ENCODE measurements at places on chromosomes 4 and X. TPM values are rescaled to one million over a fixed set of nuclear protein-coding genes. Genes with fewer than 3 reads are reported as not detected.

Gene GRIA2
- 4.4 TPM for total RNA-seq

Gene FGD1
- total RNA-seq: 39.9 TPM

Gene ASB12
- total RNA-seq: 0.18 TPM

Gene UGT2B15
- 0.11 TPM for total RNA-seq

Gene FAM149A
- 13.6 TPM for total RNA-seq

Gene PYURF
- total RNA-seq: 58.9 TPM

GRCh38 chr4:186727169-186727976 is 3.7 kb upstream of the FAT1 start:
- peak overlapping the region; percentile 85 for H3K4me3 ChIP-seq
- H3K27me3 ChIP-seq: no peaks in the 10 kb centered on the region
- peaks cover 17% of the 10 kb centered on the region for H3K4me1 ChIP-seq
- no peak for DNase-seq
- H3K36me3 ChIP-seq: no peaks in the 10 kb centered on the region

GRCh38 chr4:82562564-82562854 is 721 bp upstream of the TMEM150C start:
- H3K36me3 ChIP-seq: no peaks in the 10 kb centered on the region
- H3K27ac ChIP-seq: no peak overlapping the region
- H3K4me1 ChIP-seq: peaks cover 14% of the 10 kb centered on the region

- peaks cover 27% of the 10 kb centered on the region for H3K36me3 ChIP-seq
- peak overlapping the region; percentile 19 for H3K27ac ChIP-seq
- H3K4me1 ChIP-seq: peaks cover 42% of the 10 kb centered on the region
- no peaks in the 10 kb centered on the region for H3K27me3 ChIP-seq
- no peak for DNase-seq
- H3K4me3 ChIP-seq: no peak overlapping the region
Observed at GRCh38 chr4:140704964-140705363, 51.2 kb downstream of the TBC1D9 start.

- H3K4me1 ChIP-seq: peaks cover 9% of the 10 kb centered on the region
- H3K27me3 ChIP-seq: no peaks in the 10 kb centered on the region
- H3K4me3 ChIP-seq: no peak overlapping the region
- DNase-seq: no peak
- H3K27ac ChIP-seq: no peak overlapping the region
Observed at GRCh38 chr4:33722254-33722653, 2522.1 kb downstream of the ARAP2 start.

GRCh38 chr4:114036426-114036825 is 57.0 kb upstream of the ARSJ start:
- H3K36me3 ChIP-seq: no peaks in the 10 kb centered on the region
- no peaks in the 10 kb centered on the region for H3K27me3 ChIP-seq
- no peak for DNase-seq
- H3K4me1 ChIP-seq: peaks cover 5% of the 10 kb centered on the region
- no peak overlapping the region for H3K4me3 ChIP-seq

- H3K27me3 ChIP-seq: no peaks in the 10 kb centered on the region
- no peak for DNase-seq
- no peak overlapping the region for H3K4me3 ChIP-seq
- no peaks in the 10 kb centered on the region for H3K4me1 ChIP-seq
- no peaks in the 10 kb centered on the region for H3K36me3 ChIP-seq
- no peak overlapping the region for H3K27ac ChIP-seq
Observed at GRCh38 chrX:30592831-30593230, 15.3 kb upstream of the TASL start.

- DNase-seq: no peak
- H3K4me3 ChIP-seq: no peak overlapping the region
- no peaks in the 10 kb centered on the region for H3K27me3 ChIP-seq
- peaks cover 38% of the 10 kb centered on the region for H3K4me1 ChIP-seq
- no peak overlapping the region for H3K27ac ChIP-seq
Observed at GRCh38 chr4:1770791-1771231, 22.3 kb upstream of the FGFR3 start.

- H3K27ac ChIP-seq: peak overlapping the region; percentile 81
- H3K4me1 ChIP-seq: peaks cover 2% of the 10 kb centered on the region
- DNase-seq: no peak
Observed at GRCh38 chrX:64976673-64977040, 407 bp upstream of the ZC4H2 start.

DNA sequence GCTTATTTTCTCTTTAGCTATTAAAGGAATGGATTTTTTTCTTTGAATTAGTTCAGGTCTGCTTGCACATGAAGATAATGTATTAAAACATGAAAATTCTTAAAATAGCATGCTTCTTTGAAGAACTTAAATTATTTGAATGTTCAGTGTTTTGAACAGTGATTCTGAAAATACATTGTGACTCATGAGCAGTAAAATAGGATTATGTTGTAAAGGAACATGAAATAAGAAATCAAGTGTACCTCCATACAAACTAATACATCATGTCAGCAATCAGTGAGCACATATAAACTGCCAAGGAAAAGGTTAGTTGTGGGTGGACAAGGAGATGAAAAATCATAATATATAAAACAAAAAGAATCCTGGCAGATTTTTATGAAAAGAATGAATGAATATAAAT is 66.1 kb downstream of the SNX25 start:
- no peak overlapping the region for H3K4me3 ChIP-seq
- peaks cover 16% of the 10 kb centered on the region for H3K4me1 ChIP-seq
- peaks cover 4% of the 10 kb centered on the region for H3K36me3 ChIP-seq
- H3K27me3 ChIP-seq: no peaks in the 10 kb centered on the region
- no peak overlapping the region for H3K27ac ChIP-seq

DNA sequence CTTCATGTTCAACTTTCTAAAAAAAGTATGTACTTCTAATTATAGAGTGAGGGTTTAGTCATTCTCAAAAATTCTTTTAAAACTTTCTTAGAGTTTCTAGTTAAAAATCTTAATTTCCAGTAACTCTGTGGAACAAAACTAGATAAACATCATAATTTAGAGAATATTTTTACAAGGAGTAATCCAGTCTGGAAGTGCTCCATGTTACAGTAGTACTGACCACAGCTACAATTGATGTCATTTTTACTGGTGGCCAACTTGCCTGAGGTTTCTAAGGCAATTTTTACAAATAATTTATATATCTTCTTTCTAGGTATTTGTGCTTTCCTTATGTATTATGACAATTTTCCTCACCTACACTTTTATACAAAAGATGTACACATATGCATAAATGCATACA is 490.4 kb downstream of the CENPC start:
- no peaks in the 10 kb centered on the region for H3K36me3 ChIP-seq
- no peak overlapping the region for H3K27ac ChIP-seq
- no peaks in the 10 kb centered on the region for H3K27me3 ChIP-seq
- H3K4me1 ChIP-seq: peaks cover 43% of the 10 kb centered on the region

DNA sequence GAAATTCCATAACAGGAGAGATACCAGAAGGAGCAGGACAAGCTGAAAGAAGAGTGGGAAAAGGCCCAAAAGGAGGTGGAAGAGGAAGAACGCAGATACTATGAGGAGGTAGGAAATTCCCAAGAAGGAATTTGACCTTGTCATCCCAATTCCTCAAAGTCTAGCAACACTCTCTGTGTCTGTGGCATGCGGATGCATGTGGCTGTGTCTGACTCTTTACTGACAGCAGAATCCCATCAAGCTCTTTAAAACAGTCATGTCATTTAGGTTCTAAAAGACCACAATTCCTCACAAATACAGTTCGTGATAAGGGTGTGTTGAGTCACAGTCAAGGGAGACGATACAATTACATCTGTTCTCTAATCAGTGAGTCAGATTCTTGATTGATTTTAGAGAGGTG is 68.5 kb downstream of the PHOX2B start:
- no peak overlapping the region for H3K4me3 ChIP-seq
- no peak overlapping the region for H3K27ac ChIP-seq
- peaks cover 37% of the 10 kb centered on the region for H3K36me3 ChIP-seq
- H3K27me3 ChIP-seq: no peaks in the 10 kb centered on the region
- H3K4me1 ChIP-seq: peaks cover 2% of the 10 kb centered on the region

DNA sequence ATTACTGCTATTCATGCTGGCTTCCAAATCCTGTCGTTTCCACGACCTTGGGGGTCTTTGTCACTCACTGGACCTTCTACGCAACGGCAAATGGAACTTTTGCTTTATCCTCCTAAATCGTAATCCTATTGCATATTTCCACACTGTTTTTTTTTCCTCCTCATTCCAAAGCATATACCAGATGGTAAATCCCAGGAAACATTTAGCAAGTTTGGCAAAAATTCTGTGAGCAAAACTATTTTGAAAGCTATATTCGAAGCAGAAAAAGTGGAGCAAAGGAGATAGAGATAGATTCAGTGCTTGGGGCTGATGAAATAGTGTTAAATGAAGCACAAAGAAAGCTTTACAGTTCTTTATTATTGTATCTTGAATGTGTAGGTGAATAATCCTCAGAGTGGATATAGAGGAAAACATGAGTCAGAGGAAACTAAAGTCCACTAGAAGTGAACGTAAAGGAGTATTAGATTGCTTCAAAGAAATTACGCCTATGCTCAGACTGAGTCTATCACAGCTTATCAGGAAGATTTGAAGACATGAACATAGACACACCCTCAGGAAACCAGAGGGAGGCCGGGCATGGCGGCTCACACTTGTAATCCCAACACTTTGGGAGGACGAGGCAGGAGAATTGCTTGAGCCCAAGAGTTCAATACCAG is 50.2 kb upstream of the FAM9A start:
- no peak for DNase-seq
- H3K4me1 ChIP-seq: peaks cover 9% of the 10 kb centered on the region
- H3K27me3 ChIP-seq: no peaks in the 10 kb centered on the region
- no peak overlapping the region for H3K4me3 ChIP-seq
- H3K27ac ChIP-seq: no peak overlapping the region

DNA sequence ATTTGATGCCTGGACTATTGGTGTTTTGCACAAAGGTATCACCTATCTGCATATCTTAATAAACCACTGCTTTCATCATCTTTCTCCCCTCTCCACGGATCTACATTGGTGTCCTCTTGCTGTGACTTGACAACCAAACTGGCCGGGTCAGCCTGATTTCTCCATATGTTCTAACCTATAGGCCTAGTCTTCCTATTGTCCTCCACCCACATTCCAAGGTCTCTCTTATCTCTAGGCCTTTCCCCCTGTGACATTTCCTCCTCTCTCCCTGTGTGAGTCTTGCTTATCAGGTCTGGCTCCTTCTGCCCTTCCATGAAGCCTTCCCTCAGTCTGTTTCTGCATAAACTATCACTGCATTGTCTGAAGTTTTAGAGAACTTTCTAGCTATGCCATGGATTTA is 33.7 kb downstream of the ARHGAP24 start:
- H3K27me3 ChIP-seq: no peaks in the 10 kb centered on the region
- DNase-seq: no peak
- H3K27ac ChIP-seq: peak overlapping the region; percentile 9
- H3K4me1 ChIP-seq: peaks cover 16% of the 10 kb centered on the region
- peaks cover 9% of the 10 kb centered on the region for H3K36me3 ChIP-seq

DNA sequence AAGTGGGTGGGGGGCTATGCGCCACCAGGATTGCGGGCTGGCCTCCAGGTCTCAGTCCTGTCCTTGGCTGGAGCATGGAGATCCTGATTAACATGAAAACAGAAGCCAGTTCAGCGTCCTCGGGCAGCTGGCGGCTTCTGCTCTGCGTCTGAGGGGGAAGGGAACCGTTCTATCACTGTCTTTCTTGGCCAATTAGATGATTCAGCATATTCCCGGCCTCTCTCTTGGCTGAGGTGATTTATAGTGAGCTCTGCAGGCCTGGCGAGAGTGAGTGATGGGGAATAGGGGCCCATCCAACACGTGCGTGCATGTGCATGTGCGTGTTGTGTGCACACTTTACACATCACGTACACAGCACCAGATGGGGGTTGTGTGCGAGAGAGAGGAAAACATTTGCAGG is 145.8 kb upstream of the ATP6AP2 start:
- H3K4me1 ChIP-seq: peaks cover 12% of the 10 kb centered on the region
- H3K36me3 ChIP-seq: no peaks in the 10 kb centered on the region
- peak overlapping the region; percentile 39 for H3K4me3 ChIP-seq
- DNase-seq: no peak
- H3K27me3 ChIP-seq: no peaks in the 10 kb centered on the region

GRCh38 chr4:7694324-7694723 is 245.3 kb downstream of the AFAP1 start:
- H3K27ac ChIP-seq: no peak overlapping the region
- no peak for DNase-seq
- peaks cover 27% of the 10 kb centered on the region for H3K27me3 ChIP-seq
- no peak overlapping the region for H3K4me3 ChIP-seq

DNA sequence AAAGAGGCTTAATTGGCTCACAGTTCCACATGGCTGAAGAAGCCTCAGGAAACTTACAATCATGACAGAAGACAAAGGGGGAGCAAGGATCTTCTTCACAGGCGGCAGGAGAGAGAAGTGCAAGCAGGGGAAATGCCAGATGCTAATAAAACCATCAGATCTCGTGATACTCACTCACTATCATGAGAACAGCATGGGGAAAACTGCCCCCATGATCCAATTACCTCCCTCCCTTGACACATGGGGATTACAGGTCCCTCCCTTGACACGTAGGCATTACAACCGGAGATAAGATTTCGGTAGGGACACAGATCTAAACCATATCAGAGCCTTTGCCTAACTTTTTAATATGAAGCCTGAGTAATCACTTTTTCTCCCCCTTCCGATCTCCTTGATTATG is 43.7 kb upstream of the MAPK10 start:
- H3K4me1 ChIP-seq: peaks cover 12% of the 10 kb centered on the region
- H3K36me3 ChIP-seq: no peaks in the 10 kb centered on the region
- no peak overlapping the region for H3K4me3 ChIP-seq
- no peaks in the 10 kb centered on the region for H3K27me3 ChIP-seq
- no peak overlapping the region for H3K27ac ChIP-seq

- H3K4me1 ChIP-seq: peaks cover 3% of the 10 kb centered on the region
- DNase-seq: no peak
- no peak overlapping the region for H3K4me3 ChIP-seq
- no peaks in the 10 kb centered on the region for H3K27me3 ChIP-seq
- H3K36me3 ChIP-seq: peaks cover 28% of the 10 kb centered on the region
- no peak overlapping the region for H3K27ac ChIP-seq
Observed at GRCh38 chr4:182770259-182770995, 146.8 kb downstream of the DCTD start.

- H3K36me3 ChIP-seq: no peaks in the 10 kb centered on the region
- no peaks in the 10 kb centered on the region for H3K27me3 ChIP-seq
- DNase-seq: no peak
- no peak overlapping the region for H3K4me3 ChIP-seq
- H3K27ac ChIP-seq: no peak overlapping the region
Observed at GRCh38 chr4:124290678-124291077, 421.9 kb downstream of the ANKRD50 start.

DNA sequence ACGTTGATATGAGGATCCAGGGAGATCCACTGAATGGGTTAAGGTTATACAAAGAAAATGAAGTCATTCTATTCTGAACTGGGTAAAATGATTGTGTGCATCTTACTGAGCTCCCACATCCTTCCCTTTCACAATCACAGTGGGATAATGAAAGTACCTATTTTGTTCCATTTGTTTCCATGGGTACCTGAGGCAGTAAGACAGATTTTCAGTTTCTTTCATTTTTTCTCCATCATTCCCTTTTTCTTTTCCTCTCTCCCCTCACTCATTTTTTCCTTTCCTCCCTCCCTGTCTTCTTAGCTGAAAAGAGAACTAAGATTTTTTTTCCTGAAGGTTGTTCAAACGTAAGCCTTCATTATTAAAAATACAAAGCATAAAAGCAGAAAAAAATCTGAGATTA is 4.6 kb downstream of the GRIA2 start:
- no peaks in the 10 kb centered on the region for H3K36me3 ChIP-seq
- peaks cover 18% of the 10 kb centered on the region for H3K4me1 ChIP-seq
- DNase-seq: no peak
- peaks cover 68% of the 10 kb centered on the region for H3K27me3 ChIP-seq
- H3K4me3 ChIP-seq: no peak overlapping the region

All from mesothelial cell of epicardium (in vitro differentiated cells).